ENCODE measurements at places on chromosomes 4 and X.

GRCh38 chr4:38323141-38323641, 340.8 kb upstream of the KLF3 start:
- DNase-seq: no peak

DNA sequence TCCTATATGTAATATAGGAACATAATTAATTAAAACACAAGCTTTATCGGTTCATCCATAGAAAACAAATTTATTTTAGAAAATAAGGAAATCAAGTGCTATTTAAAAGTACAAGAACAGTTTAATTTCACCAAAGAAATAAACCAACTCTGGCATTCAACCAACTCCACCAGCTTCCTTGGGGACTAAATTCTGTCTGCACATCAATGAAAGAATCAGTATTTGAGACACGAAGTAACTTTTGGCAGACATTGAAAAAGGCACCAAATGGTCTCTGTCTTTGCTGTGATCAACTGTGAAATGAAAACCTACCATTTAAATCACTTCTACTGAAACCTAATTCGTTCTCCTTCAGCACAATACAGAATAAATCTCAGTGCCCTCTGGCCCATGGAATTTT, 719.7 kb upstream of the GRIA3 start:
- DNase-seq: no peak

DNA sequence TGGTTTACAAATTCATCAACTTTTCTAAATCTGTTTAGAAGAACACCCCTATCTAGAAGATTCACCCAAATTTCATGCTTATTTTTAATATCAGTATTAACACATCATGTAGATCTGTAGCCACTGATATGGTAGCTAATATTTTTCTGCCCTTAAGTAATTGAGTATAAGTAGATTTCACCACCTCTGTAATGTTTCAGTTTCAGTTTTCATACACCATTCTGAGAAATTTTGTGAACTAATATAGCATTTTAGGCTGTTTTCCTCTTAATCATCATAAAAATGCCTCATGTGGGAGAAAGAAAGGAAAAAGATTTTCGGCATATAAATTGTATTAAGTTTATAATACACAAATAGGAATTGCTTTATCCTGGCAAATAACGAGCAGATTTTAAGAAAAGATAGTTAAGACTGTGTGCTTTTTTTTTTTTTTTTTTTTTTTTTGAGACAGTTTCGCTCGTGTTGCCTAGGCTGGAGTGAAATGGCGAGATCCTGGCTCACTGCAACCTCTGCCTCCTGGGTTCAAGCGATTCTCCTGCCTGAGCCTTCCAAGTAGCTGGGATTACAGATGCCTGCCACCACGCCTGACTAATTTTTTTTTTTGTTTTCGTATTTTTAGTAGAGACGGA, 21.4 kb upstream of the RBPJ start:
- DNase-seq: no peak

DNA sequence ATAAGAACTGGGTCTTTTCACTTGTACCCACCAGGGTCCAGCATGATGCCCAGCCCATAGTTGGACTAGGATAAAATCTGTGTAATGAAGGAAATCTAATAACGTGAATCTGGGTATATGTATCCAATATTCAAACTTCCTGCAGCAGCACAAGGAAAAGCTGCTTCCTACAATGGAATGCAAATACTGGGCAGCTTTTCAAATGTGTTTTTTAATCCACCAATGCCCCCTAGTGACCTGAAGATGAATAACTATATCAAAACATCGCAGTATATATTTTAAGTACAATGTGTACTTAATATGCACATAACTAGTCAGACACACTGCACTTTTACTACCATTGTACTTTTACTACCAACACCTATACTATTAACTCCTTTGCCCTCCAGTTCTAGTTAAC, 5.3 kb downstream of the APOO start:
- no peak for DNase-seq

- DNase-seq: no peak
Measured at GRCh38 chrX:126376465-126376864, 176.1 kb downstream of the DCAF12L1 start.

DNA sequence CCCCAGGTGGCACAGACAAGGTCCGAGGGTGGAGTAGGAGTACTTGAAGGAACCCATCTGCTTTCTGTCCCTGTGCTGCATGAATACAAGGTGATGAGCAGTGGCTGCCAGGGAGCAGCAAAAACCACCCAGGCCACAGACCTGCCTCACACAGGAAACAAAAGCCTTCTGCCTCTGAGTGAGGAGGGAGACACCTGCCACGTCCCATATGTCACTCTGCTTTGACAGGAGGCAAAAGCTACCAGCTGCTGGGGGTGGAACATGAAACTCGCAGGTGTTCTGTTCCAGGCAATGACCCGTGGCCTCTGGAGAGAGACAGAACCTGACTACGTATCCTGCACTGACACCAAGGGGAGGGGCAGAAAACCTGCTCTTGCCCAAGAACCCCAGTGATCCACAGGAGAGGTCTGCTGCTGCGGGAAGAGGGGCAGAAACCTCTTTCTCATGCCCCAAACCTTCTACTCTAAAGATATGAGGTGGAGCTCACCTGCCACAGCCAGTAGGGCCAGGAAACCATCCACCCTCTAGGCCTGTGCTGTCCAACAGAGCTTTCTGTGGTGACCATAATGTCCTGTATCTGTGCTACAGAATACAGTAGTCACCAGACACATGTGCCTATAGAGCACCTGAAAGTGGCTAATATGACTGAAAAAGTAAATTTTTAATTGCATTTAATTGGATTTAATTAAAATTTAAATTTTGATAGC, 172.9 kb downstream of the PRDM5 start:
- no peak for DNase-seq

DNA sequence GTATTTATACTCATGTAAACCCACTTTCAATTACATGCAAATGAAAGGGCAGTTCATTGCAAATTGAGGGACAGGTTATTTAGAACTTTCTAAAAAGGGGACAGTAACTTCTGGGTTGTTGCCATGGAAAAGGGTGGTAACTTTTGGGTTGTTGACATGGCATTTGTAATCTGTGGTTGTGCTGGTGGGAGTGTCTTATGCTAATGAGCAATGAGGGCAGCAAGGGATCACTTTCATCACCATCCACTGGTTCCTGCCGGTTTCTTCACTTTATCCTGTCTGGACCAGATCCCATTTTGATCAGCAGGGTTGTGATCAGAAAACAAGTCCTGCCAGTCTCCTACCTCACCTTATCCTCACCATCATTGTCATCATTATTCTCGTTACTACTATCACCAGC, 32.0 kb downstream of the EVC start:
- DNase-seq: no peak

- DNase-seq: no peak
Measured at GRCh38 chrX:77450996-77451395, 3.8 kb downstream of the FGF16 start.

DNA sequence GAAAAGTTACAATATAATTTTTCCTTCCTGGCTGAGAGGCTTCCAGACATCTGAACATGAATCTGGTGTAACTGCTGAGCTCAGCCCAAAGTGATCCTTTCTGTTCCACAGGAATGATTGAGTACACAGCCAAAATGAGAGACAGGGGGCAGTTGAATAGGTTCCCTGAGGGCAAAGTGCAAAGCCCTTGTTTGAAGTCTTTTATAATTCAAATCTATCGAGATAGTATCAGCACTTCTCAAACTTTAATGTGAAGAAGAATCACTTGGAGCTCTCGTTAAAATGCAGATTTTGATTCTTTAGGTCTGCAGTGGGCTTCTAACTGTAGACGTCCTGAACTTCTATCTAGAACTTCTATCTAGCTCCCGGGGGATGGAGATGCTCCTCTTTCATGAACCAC, 54.4 kb upstream of the BMP2K start:
- no peak for DNase-seq

DNA sequence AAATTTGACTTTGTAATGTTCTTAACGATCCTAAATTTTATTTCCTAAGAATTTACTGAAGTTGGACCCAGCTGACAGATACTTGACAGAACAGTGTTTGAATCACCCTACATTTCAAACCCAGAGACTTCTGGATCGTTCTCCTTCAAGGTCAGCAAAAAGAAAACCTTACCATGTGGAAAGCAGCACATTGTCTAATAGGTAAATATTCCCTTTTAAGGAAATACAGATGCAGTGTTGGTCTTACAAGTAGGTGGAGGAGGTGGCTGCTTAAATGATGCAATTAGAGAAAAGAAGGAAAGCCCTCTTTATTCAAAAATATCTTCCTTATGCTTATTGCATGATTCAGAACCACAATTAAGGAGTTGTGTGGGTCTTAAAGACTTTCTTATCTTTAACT, 73.5 kb downstream of the RS1 start:
- DNase-seq: no peak

DNA sequence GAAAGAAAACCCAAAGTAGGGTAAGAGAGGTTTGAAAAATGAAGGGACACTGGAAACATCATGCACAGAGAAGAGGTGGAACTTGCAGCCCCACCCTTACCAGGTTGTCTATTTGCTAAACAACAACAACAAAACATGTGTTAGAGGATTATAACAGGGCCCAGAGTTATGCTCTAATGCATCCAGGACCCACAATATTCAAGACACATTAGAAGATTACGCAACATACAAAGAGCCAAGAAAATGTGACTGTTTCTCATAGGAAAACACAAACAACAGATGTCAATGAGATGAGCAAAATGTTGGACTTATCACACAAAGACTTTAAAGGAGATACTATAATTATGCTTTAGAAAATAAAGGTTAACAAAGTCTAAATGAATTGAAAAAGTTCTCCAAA, 128.5 kb downstream of the LRBA start:
- DNase-seq: no peak

GRCh38 chrX:10622197-10622596, 1.8 kb upstream of the MID1 start:
- no peak for DNase-seq
